Endothelial cell (in vitro differentiated cells): ENCODE measurements at places on chromosomes 3 and 15.

DNA sequence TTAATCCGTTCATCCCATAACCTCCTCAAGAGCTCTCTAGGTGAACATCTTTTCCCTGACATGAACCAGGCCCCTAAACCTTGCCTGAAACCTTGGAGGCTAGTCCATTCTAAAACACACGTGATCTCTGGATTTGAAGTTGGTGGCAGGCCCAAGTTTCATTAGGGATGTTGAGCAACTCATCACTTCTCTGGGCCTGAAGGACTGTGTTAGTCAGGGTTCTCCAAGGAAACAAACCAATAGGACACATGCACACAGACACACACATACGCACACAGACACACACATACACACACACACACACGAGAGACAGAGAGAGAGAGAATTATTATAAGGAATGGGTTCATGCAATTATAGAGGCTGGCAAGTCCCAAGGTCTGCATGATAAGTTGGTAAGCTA lies 31.9 kb downstream of the ACAN start:
- H3K4me3 ChIP-seq: no peak overlapping the region
- H3K36me3 ChIP-seq: no peaks in the 10 kb centered on the region
- peaks cover 8% of the 10 kb centered on the region for H3K27me3 ChIP-seq

DNA sequence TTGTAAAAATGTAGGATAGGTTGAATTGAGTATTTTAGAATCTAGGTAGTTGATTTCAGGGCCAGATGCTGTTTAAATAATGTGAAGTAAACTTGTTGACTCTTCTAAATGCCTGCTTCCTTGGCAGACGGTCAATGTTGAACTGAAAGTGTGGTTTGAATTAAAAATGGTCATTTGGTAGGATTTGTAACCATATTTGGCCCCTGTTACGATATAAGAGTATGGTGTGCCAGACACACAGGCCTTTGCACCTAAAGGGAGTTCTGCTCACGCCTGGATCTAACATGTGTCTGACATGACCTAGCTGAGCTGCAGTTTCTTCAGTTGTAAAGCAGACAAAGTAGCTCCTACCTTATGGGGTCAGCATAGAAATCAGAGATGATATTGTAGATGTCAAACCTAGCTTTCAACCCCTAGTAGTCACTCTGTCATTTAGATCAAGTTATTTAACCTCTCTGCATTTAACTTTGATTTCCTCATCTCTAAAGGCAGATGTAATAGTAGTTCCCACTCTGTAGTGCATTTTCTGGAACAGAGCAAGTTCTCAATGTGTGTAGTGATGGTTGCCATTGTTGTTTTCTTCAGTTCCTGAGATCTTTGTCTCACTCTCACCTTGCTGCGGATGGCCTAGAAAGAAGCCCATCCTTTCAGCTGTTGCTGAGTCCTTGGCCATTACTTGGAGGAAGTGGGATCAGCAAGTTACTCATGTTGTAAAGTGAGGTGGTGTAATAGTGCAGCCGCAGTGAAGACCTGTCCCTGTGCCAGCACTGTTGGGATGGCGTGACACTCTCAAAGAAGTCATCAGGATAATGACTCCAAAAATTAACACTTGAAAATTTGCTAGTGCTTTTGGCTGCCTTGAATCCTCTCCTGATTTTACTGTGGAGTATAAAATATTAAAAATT lies 90.2 kb downstream of the GHSR start:
- DNase-seq: no peak
- H3K4me3 ChIP-seq: peak overlapping the region; percentile 4
- H3K4me1 ChIP-seq: no peaks in the 10 kb centered on the region
- H3K36me3 ChIP-seq: peaks cover 32% of the 10 kb centered on the region
- H3K27ac ChIP-seq: peak overlapping the region; percentile 17
- peaks cover 2% of the 10 kb centered on the region for H3K27me3 ChIP-seq

DNA sequence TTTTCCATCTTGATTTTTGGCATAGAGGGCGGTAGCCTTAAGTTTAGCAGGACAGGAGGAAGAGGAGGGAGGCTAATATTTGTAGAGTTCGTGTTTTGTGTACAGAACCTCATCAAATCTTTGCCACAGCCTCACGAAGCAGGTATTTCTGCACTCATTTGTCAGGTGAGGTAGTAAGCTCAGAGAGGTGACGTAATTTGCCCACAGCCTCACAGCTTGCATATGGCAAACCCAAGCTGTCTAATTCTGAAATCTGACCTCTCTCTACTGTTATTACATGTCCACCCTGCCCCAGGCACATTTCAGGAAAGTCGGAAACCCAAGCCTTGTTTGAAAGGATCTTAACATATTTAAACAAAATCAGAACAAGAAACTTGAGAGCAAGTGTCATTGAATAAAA lies 91.1 kb upstream of the TPM1 start:
- peaks cover 1% of the 10 kb centered on the region for H3K4me1 ChIP-seq
- H3K27ac ChIP-seq: no peak overlapping the region
- H3K4me3 ChIP-seq: no peak overlapping the region
- DNase-seq: no peak
- H3K36me3 ChIP-seq: no peaks in the 10 kb centered on the region

- H3K4me1 ChIP-seq: peaks cover 53% of the 10 kb centered on the region
- no peak overlapping the region for H3K27ac ChIP-seq
Observed at GRCh38 chr15:40925863-40926658, 3.1 kb upstream of the DLL4 start.

DNA sequence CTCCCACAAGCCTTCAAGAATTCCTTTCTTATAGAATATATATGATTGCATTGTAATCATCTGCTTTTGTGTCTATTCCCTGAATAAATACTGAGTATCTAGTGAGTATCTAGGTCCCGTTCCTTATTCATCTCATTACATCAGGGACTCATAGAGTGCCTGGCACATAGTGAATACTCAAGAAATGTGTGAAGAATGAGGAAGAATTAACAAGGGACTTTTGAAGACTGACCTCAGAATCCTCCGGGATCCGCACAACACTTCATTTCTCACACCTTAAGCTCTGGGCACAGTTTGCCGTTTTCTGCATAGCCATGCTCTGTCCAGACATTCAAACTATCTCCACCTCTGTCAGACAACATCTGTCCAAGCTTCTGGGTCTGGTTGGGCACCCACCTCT lies 108.8 kb downstream of the STAC start:
- H3K4me3 ChIP-seq: no peak overlapping the region
- H3K4me1 ChIP-seq: peaks cover 13% of the 10 kb centered on the region
- no peaks in the 10 kb centered on the region for H3K36me3 ChIP-seq

- H3K4me3 ChIP-seq: no peak overlapping the region
- H3K4me1 ChIP-seq: no peaks in the 10 kb centered on the region
- H3K27me3 ChIP-seq: peaks cover 1% of the 10 kb centered on the region
- no peak for DNase-seq
- no peak overlapping the region for H3K27ac ChIP-seq
- H3K36me3 ChIP-seq: peaks cover 3% of the 10 kb centered on the region
Observed at GRCh38 chr3:67783281-67784250, 129.2 kb upstream of the SUCLG2 start.

GRCh38 chr3:45462522-45463265 lies 74.3 kb downstream of the LARS2 start:
- H3K4me3 ChIP-seq: no peak overlapping the region
- no peak overlapping the region for H3K27ac ChIP-seq
- peaks cover 37% of the 10 kb centered on the region for H3K36me3 ChIP-seq
- H3K4me1 ChIP-seq: peaks cover 8% of the 10 kb centered on the region

DNA sequence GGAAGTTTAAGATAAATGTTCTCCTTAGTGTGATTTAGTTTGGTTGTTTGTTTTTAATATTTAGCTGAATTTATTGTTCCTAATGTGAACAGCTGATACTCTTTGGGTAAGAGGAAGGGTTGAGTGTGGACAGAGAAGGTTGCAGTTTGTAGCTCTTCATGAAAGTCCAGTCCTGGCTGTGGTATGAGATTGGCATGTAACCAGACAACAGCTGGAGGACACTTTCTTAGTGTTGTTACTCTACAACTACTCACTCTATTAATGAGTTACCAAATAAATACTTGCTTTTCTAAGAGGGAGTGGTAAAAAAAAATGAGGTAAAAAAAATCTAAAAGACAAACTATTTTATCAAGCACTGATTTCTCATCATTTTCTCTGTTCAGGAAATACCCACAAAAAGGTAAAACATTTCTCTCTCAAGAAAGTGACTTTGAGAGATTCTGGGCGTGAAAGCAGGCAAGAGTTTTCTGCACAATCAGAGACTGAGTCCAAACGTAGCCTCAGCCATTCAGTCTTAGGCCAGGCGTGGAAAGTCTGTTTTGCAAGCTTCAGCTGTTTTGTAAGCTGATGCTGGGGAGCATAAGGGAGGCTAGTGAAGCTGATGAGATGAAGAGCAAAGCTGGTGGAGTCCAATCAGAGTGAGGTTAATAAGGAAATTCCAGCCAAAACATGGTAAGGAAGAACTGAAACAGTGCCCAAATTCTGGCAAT lies 138.5 kb upstream of the ARPP21 start:
- no peaks in the 10 kb centered on the region for H3K36me3 ChIP-seq
- no peaks in the 10 kb centered on the region for H3K27me3 ChIP-seq
- no peak overlapping the region for H3K4me3 ChIP-seq

DNA sequence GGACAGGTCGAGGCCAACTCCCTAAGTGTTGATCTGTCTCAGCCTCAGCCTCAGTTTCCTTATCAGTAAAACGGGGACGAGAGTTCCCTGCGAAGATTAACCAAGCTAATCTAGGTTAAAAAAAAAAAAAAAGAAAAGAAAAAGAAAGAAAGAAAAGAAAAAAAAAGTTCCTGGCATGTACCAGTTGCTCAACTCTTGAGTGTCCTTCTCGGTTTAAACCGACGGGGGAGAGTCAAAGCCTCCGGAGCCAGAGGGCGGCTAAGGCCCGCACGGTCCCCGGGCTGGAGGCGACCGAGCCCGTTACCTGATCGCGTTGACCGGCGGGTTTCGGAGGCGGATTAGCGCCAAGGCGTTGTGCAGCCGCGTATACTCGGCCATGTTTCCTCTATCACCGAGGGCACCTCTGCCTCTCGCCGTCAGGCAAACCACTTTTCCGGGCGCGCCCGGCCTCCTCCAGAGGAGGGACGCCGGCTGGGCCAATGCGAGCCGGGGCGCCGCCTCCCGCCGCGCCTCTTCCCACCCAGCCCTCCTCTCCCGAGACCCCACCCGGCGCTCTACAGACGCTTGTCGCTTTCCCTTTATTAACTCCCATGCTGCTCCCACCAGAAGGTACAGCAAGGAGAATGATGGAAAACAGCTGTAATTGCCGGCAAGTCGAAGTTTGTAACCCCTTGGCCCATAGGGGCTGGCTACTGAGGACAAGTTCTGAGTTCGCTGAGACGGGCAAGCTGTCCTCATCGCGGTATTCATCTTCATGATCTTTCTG lies at the start of gene EHHADH:
Gene EHHADH, minus strand, starts transcription at position 405 of the 766 bp plus-strand sequence. Its CDS starts 27 bp downstream, at position 378.
- no peak within 1 kb of the TSS for H3K27ac ChIP-seq
- peaks cover 13% of the 10 kb centered on the region for H3K4me1 ChIP-seq
- peak within 1 kb of the TSS; percentile 88 for H3K4me3 ChIP-seq
- H3K27me3 ChIP-seq: peaks cover 3% of the 10 kb centered on the region

DNA sequence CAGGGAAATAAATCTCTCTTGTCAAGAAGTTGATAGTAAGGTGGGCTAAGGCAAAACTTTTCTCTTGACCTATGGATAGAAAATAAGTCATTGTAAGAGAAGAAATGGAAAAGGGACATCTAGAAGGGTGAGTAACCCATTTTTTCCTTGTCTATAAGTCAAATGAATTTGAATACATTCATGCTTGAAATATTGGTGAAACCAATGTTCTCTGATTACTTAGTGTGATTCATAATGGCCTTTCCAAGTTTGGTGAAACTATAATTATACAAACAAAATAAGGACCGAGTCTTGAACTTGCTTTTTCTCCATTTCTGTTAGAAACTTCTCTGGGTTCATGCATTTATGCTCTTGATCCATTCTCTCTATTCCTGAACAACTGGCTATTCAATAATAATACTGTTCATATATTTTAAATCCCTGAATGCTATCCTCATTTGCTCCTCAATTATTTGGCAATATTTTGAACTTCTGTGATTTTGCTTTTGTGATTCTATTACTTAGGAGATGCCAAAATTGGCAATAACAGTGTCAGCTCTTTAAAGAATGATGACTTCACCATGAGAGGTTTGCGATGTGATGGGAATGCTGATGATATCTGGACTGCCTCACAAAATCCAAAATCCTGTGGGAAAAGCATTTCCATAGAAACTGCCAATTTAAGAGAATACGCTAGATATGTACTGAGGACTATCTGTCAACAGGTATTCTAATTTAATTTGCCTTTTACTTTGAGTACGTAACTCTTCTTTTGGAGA lies 12.3 kb downstream of the P2RY12 start:
- no peak overlapping the region for H3K27ac ChIP-seq
- no peaks in the 10 kb centered on the region for H3K4me1 ChIP-seq
- no peaks in the 10 kb centered on the region for H3K27me3 ChIP-seq
- DNase-seq: no peak
- no peak overlapping the region for H3K4me3 ChIP-seq

DNA sequence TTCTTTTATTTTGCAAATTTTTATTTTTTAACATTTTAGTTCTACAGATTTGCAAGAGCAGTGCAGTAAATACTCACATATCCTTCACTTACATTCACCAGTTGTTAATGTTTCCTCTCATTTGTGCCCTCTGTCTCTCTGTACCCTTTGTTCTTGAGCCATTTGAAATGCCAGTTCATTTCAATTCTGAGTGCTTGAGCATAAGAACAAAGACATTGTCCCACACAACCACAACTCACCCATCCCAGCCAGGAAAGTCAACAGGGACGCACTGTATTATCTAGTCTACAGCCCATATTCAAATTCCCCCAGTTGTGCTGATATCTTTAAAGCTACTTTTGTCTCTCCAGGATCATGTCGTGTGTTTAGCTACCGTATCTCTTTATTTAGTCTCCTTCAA lies 141.4 kb upstream of the SLC6A11 start:
- H3K36me3 ChIP-seq: no peaks in the 10 kb centered on the region
- DNase-seq: no peak
- H3K4me1 ChIP-seq: no peaks in the 10 kb centered on the region
- no peak overlapping the region for H3K27ac ChIP-seq
- no peaks in the 10 kb centered on the region for H3K27me3 ChIP-seq

- H3K4me1 ChIP-seq: peaks cover 32% of the 10 kb centered on the region
- H3K27ac ChIP-seq: no peak overlapping the region
- peaks cover 13% of the 10 kb centered on the region for H3K36me3 ChIP-seq
- peaks cover 7% of the 10 kb centered on the region for H3K27me3 ChIP-seq
- no peak for DNase-seq
Observed at GRCh38 chr3:47295976-47296375, 13.2 kb downstream of the KLHL18 start.

DNA sequence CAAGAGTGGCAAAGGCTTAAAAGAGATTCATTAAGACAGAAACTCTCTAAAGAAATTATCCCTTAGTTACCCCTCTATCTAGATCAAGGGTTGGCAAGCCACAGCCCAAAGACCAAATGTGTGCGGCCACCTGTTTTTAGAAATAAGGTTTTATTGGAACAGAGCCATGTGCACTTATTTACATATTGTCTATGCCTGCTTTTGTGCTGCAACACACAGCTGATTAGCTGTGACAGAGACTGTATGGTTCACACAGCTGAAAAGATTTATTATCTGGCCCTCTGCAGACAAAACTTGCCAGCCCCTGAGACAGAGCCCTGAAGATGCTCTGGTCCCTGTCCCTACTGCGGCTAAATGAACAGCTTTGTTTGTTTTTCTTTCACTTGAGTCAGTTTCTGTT lies 88.1 kb downstream of the ADAMTS9 start:
- H3K36me3 ChIP-seq: peaks cover 88% of the 10 kb centered on the region
- peak overlapping the region; percentile 52 for H3K4me3 ChIP-seq
- no peak for DNase-seq
- peaks cover 35% of the 10 kb centered on the region for H3K4me1 ChIP-seq
- no peak overlapping the region for H3K27ac ChIP-seq

GRCh38 chr3:120820748-120821147 lies 78.2 kb downstream of the GTF2E1 start:
- no peaks in the 10 kb centered on the region for H3K36me3 ChIP-seq
- peaks cover 4% of the 10 kb centered on the region for H3K4me1 ChIP-seq
- peaks cover 2% of the 10 kb centered on the region for H3K27me3 ChIP-seq
- no peak for DNase-seq
- no peak overlapping the region for H3K27ac ChIP-seq
- no peak overlapping the region for H3K4me3 ChIP-seq
